ENCODE measurements at places on chromosomes 12 and 14. TPM values are rescaled to one million over a fixed set of nuclear protein-coding genes. Genes with fewer than 3 reads are reported as not detected.

The RNF41 gene
- 58.2 TPM for total RNA-seq

The TEX52 gene
- not detected for total RNA-seq

The TAS2R8 gene
- total RNA-seq = not detected

The SLC39A2 gene
- total RNA-seq = not detected

The SERPINA6 gene
- 3.5 TPM for total RNA-seq

The SLIRP gene
- total RNA-seq = 186 TPM
